ENCODE measurements at places on chromosomes 3 and 15.

DNA sequence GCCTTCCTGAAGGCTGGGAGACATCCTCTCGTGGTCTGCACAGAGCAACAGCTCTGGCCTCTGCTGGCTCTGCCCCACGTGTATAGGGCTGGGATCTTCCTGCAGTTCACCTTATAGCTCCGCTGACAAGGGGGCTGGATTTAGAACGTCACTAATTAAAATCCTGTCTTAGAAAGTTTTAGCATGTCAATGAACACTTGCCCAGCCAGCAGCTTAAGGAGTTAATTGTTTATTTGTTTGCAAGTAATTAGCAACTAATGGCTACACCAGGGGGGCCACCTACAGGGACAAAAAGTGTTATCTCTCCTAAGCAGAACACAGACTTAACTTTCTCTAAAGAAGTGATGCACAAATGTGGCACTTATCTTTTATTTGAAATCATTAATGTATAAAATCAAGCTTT lies at the start of gene HESX1:
Gene HESX1, minus strand, starts transcription at position 84 of the 403 bp plus-strand sequence. Its CDS starts 60 bp downstream, at position 24.
- no peak for DNase-seq

- no peak for DNase-seq
Measured at GRCh38 chr15:84749111-84749991, 959 bp downstream of the ZNF592 start.

- no peak for DNase-seq
Measured at GRCh38 chr3:147405231-147406027, 914 bp downstream of the ZIC4 start.

DNA sequence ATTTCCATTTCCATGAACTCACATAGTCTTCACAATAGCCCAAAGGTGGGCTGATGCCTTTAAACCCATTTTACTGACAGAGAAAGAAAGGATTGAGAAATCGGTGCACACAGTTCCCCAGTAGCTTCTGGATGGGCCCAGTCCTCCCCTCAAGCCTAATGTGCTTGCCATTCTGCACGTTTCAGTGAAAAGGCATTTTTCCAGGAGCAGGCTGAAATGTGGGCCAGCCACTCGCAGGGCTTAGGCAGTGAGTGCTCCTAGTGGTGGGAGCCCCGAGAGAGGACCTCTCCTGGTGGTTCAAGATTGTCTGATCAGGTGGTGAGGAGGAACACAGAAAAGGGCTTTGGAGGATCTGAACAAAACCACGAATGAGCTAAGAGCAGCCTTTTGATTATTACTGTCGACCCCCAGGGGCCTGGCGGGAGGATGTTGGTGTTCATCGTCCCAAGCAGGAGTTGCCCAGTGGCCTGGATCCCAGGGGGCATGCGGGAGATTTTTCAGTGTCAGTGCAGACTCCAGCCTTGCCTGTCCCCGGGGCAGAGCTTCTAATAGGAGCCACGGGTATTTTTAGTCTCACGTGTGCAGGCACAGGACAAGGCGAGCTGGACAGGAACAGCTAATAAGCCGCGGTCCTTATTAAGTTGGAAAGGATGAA lies 8.7 kb upstream of the KY start:
- no peak for DNase-seq

All from activated T-cell treated with anti-CD3 and anti-CD28 coated beads for 24 hours (primary cell).